ENCODE measurements at places on chromosomes 1 and 21. TPM values are rescaled to one million over a fixed set of nuclear protein-coding genes. Genes with fewer than 3 reads are reported as not detected.
A peak's percentile ranks its signal among the peaks of the same experiment; 100 is the strongest.

The DR1 gene
- total RNA-seq: 66.7 TPM

DNA sequence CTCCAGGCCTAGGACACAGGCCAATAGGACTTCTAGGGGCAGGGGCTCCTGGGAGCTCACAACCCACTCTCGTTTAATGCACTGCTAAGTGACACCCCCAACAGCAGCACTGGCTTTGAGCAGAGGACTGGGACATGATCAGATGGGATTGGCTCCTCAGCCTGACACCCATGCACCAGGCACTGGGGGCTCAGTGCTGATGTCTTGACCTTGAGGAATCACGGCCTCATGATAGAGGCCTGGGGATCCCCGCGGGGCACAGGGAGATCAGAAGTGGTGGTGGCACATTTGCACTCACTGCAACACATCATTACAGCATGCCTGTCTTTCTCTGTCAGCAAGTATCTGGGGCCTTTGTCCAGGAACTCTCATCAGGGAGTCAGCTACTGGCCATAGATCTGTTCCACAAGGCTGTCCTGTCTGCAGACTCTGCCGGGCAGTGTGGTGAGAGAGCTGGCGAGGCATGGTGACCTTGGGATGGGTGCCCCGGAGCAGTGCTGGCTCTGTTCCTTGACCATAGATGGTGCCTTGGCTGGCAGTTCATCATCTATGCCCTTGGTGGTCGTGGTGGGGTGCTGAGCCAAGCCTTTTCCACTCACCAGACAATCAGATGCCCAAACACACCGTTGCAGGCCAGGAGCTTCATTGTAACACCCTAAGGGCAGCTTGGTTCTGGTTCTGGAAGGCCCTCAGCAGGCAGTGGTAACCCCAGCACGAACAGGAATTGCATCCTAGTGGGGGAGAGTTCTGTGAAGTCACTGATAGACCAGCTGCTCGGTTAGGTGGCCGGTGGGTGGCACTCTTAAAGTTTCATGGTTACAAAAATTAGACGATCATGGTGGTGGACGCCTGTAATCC, 22.2 kb upstream of the PARP1 start:
- H3K4me3 ChIP-seq: no peak overlapping the region
- no peak for DNase-seq
- no peaks in the 10 kb centered on the region for H3K36me3 ChIP-seq
- H3K4me1 ChIP-seq: peaks cover 42% of the 10 kb centered on the region
- no peaks in the 10 kb centered on the region for H3K27me3 ChIP-seq

The ARHGEF10L gene
- 0.34 TPM for total RNA-seq

- no peaks in the 10 kb centered on the region for H3K27me3 ChIP-seq
- no peak overlapping the region for H3K27ac ChIP-seq
- no peaks in the 10 kb centered on the region for H3K36me3 ChIP-seq
- DNase-seq: no peak
- H3K4me1 ChIP-seq: peaks cover 17% of the 10 kb centered on the region
Measured at GRCh38 chr1:156765666-156766065, 1.7 kb upstream of the PRCC start.

GRCh38 chr1:229619614-229620013, 6.3 kb downstream of the TAF5L start:
- H3K36me3 ChIP-seq: peaks cover 3% of the 10 kb centered on the region
- DNase-seq: no peak
- H3K27me3 ChIP-seq: no peaks in the 10 kb centered on the region
- peaks cover 32% of the 10 kb centered on the region for H3K4me1 ChIP-seq
- H3K4me3 ChIP-seq: no peak overlapping the region
- H3K27ac ChIP-seq: peak overlapping the region; percentile 60

The IGSF3 gene
- 0.13 TPM for total RNA-seq

DNA sequence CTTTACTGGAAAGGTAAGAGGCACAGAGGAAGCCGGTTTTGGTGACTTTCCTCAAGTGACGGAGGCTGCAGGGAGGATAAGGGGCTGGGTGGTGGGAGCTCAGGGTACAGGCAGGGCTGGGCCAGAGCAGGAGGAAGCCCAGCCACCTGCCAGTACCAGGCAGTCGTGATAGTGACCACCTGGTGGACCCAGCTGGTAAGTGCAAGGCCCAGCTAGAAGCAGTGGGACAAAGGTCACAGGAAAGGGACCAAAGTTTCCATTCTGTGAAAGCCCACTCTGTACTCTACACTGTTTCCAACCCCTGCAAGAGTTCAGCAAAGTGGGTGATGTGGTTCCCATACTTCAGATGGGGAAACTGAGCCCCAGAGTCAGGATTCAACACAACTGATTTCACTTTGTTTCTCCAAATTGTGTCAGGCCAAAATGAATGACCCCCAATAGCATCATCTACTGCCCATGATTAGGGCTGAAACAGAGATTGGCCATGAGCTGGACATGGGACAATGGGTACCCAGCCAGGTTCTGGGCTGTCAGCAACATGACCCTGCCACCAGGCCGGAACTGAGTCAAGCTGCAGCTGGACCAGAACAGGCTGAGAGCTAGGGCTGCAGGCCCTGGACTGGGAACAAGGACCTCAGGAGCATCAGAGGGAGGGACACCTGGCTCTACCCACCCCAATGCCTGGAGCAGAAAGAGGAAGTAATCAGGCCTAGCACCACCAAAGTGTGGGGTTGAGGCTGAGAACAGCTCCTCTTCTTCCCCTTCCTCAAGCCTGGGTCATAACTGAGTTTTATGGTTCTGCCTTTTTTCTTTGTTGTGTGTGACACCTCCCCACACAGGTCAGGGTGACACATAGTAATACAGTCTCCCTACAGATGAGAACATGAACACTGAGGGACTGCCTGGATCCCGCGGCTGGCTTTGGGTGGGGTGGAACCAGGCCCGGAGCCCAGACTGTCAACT, 50.2 kb downstream of the KCNN3 start:
- H3K36me3 ChIP-seq: no peaks in the 10 kb centered on the region
- H3K4me3 ChIP-seq: no peak overlapping the region
- peaks cover 4% of the 10 kb centered on the region for H3K27me3 ChIP-seq

- no peak overlapping the region for H3K4me3 ChIP-seq
- H3K36me3 ChIP-seq: peaks cover 14% of the 10 kb centered on the region
- H3K27ac ChIP-seq: peak overlapping the region; percentile 34
- peaks cover 9% of the 10 kb centered on the region for H3K4me1 ChIP-seq
- H3K27me3 ChIP-seq: no peaks in the 10 kb centered on the region
- no peak for DNase-seq
Measured at GRCh38 chr1:3879099-3879498, 21.0 kb downstream of the C1orf174 start.

The DMRTA2 gene
- not detected for total RNA-seq

DNA sequence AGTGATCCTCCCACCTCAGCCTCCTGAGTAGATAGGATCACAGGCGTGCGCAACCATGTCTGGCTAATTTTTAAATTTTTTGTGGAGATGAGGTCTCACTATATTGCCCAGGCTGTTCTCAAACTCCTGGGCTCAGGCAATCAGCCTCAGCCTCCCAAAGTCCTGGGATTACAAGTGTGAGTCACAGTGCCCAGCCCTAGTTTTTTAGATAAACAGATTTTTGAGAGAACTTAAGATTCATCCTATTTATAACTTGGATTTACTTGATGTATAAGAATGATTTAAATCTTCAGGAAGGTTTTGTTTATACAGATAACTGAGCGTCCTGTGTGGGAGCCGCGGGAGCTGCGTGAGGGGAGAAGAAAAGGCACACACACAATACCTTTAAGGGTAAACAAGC, 26.2 kb downstream of the HEYL start:
- no peak overlapping the region for H3K4me3 ChIP-seq
- peaks cover 12% of the 10 kb centered on the region for H3K27me3 ChIP-seq
- no peak overlapping the region for H3K27ac ChIP-seq
- H3K4me1 ChIP-seq: peaks cover 2% of the 10 kb centered on the region
- no peaks in the 10 kb centered on the region for H3K36me3 ChIP-seq

- no peak overlapping the region for H3K27ac ChIP-seq
- no peaks in the 10 kb centered on the region for H3K36me3 ChIP-seq
- no peak overlapping the region for H3K4me3 ChIP-seq
- H3K4me1 ChIP-seq: no peaks in the 10 kb centered on the region
- DNase-seq: no peak
- H3K27me3 ChIP-seq: peaks cover 11% of the 10 kb centered on the region
Measured at GRCh38 chr1:204846546-204846945, 24.1 kb upstream of the NFASC start.

DNA sequence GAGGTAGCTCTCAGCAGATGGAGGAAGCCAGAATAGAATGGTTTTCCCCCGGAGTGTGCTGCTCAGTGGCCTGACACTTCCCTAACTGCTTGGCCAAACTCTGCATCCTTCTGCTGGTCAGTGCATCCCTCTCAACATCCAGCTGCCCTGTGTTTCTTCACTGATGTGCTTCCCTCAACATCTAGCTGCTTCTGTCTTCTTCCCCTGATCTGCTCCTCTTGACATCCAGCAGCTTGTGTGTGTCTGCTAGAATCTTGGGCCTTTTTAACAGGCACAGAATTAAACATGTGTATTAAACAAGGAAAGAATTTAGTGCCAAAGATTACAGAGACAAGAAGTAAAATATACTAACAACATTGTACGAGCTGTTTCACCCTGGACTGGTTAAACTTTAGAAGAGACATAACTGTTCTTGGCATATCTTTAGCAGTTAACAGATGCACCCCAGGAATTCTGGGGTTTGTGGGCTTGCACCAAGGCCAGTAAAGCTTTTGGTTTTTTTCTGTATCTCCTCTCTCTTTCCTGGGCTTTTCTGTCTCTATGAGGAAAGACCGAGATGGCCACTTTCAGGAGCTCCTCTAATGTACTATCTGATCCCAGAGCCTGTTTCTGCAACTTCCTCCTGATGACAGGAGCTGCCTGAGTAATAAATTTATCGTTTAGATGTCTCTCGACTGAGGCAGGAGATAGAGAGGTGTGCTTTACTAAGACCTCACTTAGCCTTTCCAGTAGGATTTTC, 34.8 kb upstream of the HSD3B1 start:
- H3K27ac ChIP-seq: no peak overlapping the region
- no peak for DNase-seq
- no peak overlapping the region for H3K4me3 ChIP-seq
- H3K27me3 ChIP-seq: peaks cover 24% of the 10 kb centered on the region
- no peaks in the 10 kb centered on the region for H3K4me1 ChIP-seq

DNA sequence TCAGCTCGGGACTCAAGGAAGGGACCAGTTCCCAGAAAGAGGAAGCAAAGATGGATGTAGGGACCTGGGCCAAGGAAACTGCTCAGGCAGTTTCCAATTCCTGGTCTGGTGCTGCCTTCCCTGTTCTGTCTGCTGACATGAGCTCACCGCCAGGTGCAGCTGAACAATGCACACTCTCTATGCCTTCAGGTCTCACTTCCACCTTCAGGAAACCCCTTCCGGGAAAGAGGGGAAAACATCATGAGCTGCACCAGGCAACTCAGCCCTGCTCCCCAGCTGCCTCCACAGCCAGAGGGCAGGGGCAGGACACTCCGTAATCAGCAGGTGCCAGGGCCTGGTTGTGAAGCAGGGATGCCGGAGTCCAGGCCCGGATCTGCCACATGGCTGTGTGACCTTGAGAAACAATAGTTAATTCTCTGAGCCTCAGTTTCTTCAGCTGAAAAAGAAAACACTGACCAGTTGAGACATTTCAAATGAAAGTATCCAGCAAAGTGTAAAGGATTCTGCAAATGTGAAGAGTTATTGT, 27.8 kb downstream of the SMIM12 start:
- no peak overlapping the region for H3K27ac ChIP-seq
- peaks cover 4% of the 10 kb centered on the region for H3K36me3 ChIP-seq
- no peaks in the 10 kb centered on the region for H3K27me3 ChIP-seq
- H3K4me1 ChIP-seq: no peaks in the 10 kb centered on the region
- no peak for DNase-seq

The BCAR3 gene
- total RNA-seq: 1.3 TPM

DNA sequence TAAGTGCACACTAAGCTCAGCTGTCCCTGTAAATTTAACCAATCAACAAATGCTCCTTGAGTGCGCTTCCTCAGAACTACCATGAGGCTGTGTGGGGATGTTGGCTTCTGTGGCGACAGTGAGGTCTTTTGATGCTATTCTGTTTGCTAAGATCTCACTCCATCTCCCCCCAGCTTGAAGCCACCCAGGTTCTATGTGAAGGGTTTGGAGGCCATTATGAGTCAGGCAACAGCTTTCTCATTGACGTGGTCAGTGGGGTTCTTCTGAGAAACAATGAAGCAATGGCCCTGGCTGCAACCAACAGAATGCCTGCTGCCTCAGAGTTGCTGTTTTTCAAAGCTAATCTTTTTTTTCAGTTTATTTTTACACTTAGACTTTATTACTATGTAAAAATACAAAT, 205.5 kb downstream of the PTBP2 start:
- DNase-seq: no peak
- no peak overlapping the region for H3K27ac ChIP-seq
- H3K36me3 ChIP-seq: no peaks in the 10 kb centered on the region
- no peaks in the 10 kb centered on the region for H3K4me1 ChIP-seq
- H3K27me3 ChIP-seq: no peaks in the 10 kb centered on the region
- H3K4me3 ChIP-seq: no peak overlapping the region

DNA sequence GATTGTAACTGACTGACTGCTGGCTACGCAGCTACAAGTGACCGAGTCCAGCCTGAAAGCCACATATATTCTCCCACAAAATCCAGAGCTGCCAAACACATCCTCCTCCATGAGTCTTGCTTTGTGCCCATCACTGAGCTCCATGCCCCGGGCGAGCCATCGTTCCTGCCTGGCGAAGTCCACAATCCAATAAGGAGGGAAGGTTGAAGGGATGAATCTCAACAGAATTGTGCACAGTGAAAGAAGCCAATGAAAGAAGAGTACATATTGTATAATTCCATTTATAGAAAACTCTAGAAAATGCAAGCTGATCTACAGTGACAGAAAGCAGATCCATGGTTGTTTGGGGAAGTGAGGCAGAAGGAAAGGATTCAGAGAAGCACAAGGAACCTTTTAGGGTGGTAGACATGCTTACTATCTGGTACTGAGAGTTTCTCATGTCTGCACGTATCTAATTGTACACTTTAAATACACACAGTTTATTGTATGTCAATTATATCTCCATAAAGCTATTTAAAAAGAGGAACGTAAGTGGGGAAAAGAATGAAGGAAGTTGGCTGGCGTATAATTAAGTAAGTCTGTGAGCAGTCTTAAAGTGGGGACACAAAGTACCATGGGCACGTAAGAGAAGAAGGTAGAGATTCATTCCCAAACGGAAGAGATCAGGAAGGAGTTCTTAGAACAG, 115.9 kb upstream of the JUN start:
- H3K27ac ChIP-seq: no peak overlapping the region
- no peak for DNase-seq
- H3K36me3 ChIP-seq: no peaks in the 10 kb centered on the region
- H3K4me1 ChIP-seq: peaks cover 43% of the 10 kb centered on the region
- no peaks in the 10 kb centered on the region for H3K27me3 ChIP-seq

- H3K36me3 ChIP-seq: no peaks in the 10 kb centered on the region
- H3K27me3 ChIP-seq: peaks cover 1% of the 10 kb centered on the region
- no peak overlapping the region for H3K4me3 ChIP-seq
- H3K27ac ChIP-seq: no peak overlapping the region
- no peak for DNase-seq
Measured at GRCh38 chr1:155039308-155039669, 5.7 kb downstream of the DCST1 start.

DNA sequence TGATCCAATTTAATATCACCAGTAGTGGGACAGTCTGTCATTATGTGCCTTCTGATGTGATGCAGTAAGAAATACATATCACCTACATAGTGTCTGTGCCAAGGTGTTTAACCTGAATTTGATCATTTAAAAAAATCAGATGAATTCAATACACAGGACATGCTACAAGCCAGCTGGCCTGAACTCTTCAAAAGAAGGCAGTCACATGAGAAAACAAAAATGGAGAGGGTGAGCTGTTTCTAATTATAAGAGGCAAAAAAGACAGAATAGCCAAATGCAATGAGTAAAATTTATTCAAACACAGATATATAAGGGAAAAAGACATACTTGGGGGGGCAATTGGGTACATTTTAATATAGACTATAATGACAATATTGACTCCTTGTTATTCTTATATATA, 66.5 kb downstream of the ST3GAL3 start:
- no peak for DNase-seq
- no peak overlapping the region for H3K4me3 ChIP-seq
- peaks cover 32% of the 10 kb centered on the region for H3K36me3 ChIP-seq
- H3K4me1 ChIP-seq: no peaks in the 10 kb centered on the region
